ENCODE measurements at places on chromosomes 4 and X.

DNA sequence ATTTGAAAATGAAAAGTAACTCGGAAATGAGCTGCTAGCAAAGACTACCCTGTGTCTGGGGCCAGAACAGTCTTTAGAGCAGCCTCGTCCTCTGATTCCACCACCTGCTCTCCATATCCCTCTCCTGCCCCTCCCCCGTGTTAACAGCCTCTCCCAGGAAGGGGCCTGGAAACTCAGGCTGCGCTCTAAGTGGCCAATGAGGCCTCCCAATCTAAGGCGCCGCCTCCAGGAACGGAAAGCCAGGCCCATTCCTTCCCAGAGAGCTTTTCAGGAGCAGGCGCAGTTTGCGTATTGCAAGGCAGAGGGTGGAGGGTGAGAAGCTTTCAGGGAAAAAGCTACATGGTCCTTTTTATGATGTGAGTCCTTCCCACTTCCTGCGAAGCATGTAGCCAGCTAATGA is 31.2 kb downstream of the RS1 start:
- peak; percentile 74 for DNase-seq

- DNase-seq, result no peak
Observed at GRCh38 chrX:98412058-98412457, 1528.3 kb downstream of the RPA4 start.

DNA sequence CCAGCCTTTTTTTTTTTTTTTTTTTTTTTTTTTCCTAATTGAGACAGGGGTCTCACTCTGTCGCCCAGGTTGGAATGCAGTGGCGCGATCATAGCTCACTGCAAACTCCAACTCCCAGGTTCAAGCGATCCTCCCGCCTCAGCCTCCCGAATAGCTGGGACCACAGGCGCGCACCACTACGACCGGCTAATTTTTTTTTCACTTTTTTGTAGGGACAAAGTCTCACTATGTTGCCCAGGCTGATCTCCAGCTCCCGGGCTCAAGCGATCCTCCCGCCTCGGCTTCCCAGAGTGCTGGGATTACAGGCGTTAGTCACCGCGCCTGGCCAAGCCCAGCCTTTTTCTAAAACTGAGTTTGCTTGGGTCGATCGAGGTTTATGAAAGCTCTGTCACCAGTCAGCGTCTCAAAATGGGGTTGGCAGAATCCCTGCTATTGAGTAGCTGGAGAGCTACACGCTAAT is 1.3 kb upstream of the OTUD5 start:
- no peak for DNase-seq

DNA sequence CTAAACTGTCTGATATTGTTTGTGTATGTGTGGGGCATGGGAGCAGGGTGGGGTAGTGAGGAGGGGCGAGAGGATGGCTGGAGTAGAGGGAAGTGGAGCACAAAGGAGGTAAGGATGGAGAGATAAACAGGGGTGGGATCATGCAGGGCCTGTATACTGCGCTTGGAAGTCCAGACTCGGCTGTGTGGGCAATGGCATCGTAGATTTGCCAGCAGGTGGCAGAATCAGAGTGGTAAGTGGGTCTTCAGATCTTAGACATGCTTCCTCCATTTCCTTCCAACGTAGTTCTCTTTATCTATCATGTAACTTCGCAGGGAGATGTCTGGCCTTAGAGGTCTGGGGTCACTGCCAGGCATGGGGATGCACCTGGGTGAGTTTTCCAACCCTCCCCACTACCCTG is 155.5 kb downstream of the PDGFRA start:
- DNase-seq, result peak; percentile 23

DNA sequence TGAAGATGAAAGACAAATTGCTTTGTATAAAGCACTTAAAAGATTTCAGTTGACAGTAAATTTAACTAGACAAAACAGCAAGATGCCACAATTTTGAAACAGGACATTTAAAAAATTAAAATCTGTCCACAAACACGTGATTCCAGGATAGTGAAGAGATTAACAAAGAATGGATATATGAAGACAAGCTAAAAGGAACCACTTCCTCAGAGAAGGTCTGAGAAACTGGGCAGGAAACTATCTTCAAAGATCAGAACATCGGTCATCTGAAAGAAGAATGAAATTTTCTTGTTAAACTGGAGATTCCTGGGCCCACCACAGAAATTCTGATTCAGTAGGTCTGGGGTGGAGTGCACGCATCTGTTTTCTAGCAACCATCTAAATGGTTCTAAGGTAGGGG is 1.4 kb downstream of the RWDD4 start:
- DNase-seq, result no peak

- DNase-seq, result no peak
Observed at GRCh38 chr4:41594432-41594831, 56.5 kb downstream of the LIMCH1 start.

- no peak for DNase-seq
Observed at GRCh38 chrX:134184936-134185335, 52.0 kb upstream of the CCDC160 start.

DNA sequence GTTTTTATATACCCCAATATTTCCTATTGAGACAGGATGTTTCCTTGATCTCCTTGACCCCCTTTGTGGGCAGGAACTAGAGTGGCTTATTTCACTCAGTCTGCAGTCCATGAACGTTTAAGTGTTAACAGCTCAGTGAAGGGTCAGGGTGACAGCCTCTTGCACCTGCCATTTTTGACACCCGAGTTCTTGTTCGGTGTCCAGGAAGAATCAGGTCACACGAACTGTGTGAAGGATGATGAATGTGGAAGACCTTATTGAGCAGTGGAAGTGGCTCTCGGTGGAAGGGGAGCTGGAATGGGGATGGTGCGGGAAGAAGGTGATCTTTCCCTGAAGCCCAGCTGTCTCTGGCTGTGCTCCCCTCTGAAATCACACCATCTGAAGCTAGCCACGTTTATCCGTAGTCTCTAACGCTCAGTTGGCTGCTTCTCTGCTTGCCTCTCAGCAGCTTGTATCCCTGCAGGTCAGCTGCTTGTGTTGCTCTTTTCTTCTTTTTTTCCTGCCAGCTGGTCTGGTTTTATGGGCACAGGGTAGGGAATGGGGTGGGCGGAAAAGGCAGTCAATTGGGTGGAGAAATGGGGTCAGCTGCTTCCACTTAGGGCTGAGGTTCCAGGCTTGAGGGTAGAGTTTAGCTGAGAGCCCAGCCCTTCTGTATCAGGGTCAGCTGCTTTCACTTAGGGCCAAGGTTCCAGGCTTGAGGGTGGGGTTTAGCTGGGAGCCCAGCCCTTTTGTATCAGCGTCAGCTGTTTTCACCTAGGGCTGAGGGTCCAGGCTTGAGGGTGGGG is 29.0 kb upstream of the CCNG2 start:
- no peak for DNase-seq

DNA sequence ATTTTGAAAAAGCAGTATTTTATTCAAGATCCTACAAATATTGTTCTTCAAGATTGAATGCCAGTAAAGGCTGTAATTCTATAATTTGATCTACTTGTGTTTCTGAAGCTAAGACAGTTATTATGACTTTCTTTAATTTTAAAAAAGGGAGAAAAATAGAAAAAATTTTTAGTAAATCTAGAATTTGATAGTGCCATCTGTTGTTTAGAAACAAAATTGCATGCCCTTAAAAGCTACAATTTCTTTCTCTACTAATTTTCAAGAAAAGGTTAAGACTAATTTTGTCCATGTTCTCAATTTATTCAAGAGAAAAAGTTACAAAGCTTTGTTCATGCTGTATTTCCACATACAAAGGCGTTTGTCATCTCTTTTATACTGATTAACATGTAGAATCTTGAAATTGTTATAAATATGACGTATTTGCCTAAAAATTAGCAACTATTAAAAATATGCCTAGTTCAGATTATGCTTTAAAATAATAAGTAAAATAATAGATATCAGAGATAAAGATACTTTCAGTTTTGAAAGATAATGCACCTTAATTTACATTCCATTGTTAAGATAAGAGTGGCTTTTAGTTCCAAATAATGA is 25.6 kb upstream of the MMRN1 start:
- DNase-seq, result no peak

DNA sequence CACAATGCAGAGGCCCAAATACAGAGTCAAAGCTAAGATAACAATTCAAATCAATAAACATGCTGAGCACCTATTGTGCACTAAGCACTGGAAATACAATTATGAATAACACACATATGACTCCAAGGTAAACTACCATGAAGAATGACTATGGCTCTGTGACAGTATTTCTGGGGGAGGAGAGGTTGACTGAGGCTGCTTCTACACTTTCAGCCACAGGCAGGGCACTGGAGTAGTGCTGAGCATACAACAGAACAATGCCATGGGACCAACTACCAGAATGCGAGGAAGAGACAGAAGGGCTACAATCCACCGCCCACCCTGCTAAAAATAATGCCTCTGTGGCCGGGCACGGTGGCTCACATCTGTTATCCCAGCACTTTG is 13.7 kb downstream of the TEC start:
- no peak for DNase-seq

- no peak for DNase-seq
Observed at GRCh38 chr4:182695009-182695408, 222.2 kb downstream of the DCTD start.

DNA sequence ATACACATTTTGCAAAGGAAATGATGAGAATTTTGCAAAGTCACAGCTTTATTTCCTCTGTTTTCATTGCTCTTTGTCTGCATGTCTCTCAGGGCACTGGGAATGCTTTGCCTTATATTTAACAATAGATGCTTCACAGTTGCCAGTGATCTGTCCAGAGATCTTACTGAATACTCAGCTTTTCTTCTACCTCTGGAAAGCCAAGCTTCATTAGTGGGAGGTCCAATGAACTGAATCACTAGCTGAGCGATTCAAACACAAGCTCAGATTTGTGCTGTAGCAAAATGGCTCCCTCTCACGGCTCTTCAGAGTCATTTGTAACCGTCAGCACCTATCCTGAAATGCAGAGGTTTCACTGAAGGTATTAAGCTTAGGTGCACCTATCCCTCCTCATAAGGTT is 138.9 kb downstream of the DCLK2 start:
- DNase-seq, result no peak

DNA sequence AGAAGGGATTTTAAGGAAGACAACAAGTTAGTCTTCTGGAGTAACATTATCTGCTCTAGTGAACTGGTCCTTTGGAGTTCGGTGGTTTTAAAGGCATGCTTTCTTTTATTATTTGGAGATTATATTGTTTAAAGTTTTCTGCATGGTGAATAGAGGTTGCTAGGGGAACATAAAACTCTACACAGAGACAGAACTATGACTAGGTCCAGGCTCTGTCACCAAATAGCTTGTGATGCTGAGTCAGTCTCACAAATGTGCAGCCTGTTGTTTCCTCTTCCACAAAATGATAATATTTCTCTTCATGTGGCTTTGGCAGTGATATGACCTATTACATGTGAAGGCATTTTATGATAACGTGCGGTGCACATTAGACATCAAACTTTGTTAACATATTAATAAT is 132.6 kb downstream of the PACRGL start:
- DNase-seq, result no peak

DNA sequence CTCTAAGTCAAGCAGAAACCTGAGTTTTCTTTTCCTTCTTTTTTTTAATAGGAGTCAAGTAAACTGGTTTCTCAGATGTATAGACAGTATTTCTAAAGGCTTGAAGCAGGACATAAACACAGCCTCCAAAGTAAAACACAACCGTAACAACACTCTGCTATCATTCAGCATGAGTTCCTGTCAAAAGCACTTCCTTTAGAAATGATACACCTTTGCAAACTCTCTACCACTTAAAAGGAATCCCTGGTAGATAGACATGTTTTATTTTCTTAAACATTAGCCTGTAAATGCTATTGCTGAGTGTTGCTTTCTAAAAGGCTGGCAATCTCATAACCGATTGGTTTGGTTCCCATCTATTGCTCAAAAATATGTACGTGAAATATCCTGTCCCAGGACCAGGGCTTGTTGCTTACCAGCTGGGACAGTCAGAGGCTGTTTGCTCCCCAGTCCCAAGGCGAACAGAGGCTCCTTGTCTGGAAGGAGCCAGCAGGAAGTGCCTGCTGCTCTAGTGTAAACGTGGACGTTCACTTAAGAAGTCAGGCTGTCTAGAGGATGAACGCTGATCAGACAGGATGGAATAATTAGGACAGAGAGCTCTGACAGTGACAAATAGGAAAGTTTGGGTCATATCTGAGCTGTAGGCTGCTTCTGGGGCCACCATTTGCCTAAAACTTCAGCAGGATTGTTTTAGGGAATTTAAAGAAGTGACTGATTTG is 173.9 kb upstream of the KLF3 start:
- DNase-seq, result no peak

GRCh38 chr4:153788413-153789276 is at the start of gene SFRP2:
SFRP2 (minus strand) TSS chr4:153789083; CDS start chr4:153788835, 248 bp downstream.
- no peak for DNase-seq

DNA sequence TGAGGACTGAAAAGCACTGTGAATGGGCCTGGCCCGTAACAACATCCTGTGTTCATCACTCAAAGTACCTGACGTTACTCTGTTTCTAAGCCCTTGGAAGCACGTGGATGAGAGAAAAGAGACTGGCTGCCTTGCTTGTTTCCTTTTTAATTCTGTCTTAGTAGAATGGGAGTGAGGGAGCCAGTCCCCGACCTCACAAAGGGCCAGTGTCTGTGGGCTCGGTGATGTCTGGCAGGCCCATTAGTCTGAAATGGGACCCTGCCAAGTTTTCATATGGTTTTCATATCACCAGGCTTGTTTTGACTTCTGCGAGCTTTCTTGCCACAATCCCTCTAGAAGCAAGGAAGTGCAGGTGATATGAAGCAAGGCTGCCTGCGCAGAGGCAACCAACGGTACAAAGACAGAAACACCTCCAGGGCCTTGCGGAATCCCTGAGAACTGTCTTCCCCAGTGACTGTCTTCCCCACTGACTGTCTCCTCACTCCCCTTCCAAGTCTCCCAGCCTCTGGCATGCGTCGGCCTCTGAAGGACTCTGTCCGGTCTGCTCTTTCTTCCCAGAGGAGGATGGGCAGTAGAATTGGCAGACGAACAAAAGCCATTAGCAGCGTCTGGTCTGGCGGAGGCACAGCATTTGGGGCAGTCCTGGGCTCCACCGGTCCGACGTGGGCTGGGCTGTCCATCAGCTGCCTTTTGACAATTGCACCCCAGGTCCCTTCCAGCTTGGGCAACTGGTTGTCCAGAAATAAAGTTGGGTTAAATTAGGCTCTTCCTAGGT is 20.2 kb upstream of the RASL11B start:
- no peak for DNase-seq

- no peak for DNase-seq
Observed at GRCh38 chr4:2416564-2417225, 1.8 kb downstream of the ZFYVE28 start.

GRCh38 chr4:40038977-40039376 is 17.7 kb upstream of the N4BP2 start:
- DNase-seq, result no peak

GRCh38 chrX:45935408-45935807 is 609.8 kb downstream of the ZNF674 start:
- no peak for DNase-seq

GRCh38 chr4:185068837-185069236 is 50.5 kb downstream of the HELT start:
- no peak for DNase-seq

All from NCI-H187 (cell line).